ENCODE measurements at places on chromosomes 7 and 10.

DNA sequence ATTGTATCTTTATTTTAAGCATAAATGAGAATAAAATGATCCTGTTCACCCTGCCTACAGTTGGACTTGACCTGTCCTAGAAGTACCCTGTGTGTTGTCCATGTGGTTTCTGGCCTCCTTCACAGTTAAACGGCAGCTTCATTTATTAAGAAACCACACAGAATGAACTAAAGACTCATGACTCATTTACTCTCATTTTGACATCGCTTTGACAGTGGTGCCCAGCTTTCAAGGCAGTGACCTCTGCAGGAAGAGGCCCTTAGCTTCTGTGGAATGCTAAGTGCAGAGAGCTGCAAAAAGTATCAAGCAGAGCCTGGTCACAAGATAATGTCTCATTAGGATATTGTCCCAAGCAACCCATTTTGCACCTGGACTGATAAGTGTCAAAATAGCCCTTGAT is 93.4 kb downstream of the AVL9 start:
- no peak for DNase-seq

DNA sequence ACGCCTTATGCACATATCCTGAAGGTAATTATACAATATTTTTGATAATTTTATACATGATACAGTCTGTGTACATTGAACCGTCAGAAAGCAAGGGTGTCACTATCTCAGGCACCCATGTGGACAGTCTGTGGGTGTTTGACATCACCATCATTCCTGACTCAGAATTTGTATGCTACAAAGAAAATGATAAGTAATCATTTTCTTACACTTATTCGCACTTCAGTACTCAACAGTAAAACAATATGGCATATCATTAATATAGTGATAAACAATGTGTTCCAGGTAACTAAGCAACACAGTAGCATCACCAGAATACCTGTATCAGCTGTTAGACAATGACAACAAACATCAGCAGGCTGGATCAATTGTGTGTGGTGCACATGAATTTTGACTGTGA is 17.9 kb downstream of the HECW1 start:
- no peak for DNase-seq

- no peak for DNase-seq
Measured at GRCh38 chr7:139538881-139539635, 15.6 kb downstream of the CLEC2L start.

DNA sequence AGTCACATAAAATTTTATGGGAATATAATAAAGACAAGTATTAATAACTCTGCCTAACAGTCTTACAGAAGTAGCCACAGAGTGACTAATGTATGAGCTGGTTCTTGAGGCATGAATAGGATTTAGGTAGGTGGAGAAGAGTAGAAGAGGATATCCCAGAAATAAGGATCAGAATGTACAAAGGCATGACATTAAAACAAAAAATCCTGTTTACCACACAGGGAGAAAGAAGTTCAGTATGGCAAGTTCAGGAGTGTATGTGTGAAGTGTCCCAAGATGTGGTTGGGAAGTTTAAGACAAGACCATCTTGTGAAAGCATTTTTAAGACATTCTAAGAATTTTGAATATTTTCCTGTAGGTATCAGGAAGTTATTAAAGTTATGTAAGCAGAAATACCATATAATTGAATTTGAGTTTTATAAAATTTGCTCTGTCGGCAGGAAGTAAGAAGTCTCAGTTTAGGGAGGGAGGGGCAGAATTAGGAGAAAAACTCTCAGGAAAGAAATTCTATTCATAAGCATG is 64.7 kb upstream of the CAV2 start:
- DNase-seq, result no peak

GRCh38 chr10:35306852-35307251 is 29.5 kb upstream of the CCNY start:
- no peak for DNase-seq

DNA sequence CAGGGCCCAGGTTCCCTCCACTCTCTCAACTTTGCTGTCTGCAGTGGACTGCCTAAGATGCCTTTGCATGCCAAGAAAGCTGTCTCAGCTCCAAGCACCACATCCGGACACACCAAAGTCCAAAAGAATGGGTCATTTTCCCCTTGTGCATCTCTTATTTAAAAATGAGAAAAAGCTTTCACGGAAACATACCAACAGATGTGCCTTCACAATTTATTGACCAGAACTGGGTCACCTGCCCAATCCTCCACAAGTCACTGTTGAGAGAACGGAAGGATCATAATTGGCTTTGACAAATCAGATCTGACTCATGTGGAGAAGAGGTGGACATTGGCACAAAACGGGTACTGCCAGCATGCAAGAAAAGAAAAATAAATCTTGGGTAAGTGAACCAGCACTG is 258.3 kb downstream of the SNX13 start:
- no peak for DNase-seq

DNA sequence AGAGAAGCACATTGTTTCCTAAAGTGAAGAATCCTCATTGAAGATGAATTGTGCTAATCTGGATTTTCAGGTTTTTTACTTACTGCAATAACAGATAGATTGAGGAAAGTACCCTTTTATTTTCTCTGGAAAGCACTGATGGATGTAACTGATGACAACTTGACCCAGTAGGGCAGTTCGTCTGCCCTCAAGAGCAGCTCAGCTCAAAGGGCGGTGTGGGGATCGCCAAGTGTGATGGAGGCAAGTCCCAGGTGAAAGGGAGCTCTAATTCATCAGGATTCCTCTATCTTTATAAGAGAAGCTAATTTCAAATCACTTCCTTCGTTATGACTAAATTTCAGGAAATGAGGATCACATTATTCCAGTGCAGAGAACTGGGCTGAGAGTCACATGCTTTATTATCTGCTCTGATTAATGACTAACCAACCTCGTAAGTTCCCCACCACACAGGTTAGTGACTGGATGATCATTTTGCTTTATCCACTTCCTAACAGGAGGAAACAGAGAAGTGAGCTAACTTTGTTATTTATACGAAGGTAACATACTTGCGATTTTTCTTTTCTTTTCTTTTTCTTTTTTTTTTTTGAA is 98.8 kb downstream of the PFKFB3 start:
- DNase-seq, result no peak

GRCh38 chr10:122298206-122298597 is 27.1 kb downstream of the BTBD16 start:
- no peak for DNase-seq

DNA sequence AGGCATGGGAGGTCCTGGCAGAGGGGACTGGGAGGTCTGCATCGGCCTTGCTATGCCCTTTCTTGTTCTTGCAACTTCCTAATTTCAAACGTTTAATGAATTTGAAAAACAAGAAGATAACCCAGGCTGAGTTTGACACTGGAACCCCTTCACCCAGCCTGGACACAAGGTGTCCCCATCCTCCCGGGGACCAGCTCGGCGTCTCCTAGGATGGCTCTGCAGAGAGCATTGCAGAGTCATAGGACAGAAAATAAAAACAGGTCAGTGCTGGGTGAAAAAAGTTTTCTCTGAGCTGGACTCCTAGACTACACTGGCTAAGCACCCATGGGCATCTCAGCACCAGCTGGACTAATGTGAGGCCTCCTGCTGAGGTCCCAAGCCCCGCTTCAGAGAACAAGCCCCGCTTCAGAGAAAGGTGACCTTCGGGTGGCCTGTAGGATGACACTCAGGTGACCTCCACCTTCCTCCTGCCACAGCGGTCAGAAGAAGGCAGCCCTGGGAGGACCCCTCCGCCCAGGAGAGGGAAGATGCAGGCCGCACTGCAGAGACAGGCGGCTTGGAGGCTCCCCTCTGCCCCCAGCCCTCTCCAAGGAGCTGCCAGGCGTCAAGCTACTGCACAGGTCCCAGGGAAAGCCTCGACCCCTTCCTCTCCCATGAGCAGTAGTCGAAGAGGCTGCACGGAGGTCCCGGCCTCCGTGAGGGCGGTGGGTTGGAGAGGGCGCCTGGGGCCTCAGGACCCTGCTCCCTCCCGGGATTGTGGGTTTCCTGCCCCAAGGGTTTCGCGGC is 9.3 kb upstream of the UNCX start:
- DNase-seq, result no peak

- no peak for DNase-seq
Measured at GRCh38 chr7:134505856-134506255, 21.5 kb upstream of the AKR1B10 start.

All from SHP77 treated with DMSO at 0.1 percent for 48 hours (cell line).